Liver (tissue), 10 donors: ENCODE measurements at places on chromosomes 3 and 15.

DNA sequence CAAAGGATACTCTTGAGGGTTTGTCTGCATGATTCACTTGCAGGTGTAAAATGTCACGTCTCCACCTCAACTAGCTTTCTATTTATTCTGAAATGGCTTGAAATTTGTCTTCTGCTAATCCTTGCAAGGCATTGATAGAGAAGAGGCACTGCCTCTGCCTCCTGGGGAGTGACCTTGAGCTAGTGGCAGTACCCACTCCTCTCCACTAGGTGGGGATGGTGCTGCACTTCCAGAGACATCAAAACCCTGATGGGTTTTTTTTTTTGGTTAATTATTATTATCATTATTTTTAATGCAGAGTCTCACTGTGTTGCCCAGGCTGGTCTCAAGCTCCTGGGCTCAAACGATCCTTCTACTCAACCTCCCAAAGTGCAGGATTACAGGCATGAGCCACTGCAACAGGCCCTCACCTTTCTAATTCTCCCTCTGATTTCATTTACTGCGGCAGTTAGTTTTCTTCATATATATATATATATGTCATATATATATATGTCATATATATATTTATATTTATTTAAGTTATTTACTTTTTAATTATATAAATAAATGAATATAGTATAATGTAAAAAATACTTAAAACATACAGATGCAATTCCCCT, 117.6 kb upstream of the EIF1B start:
- H3K27ac ChIP-seq = no peak overlapping the region
- peak; percentile 53 for DNase-seq
- no peaks in the 10 kb centered on the region for H3K27me3 ChIP-seq
- H3K4me3 ChIP-seq = no peak overlapping the region

GRCh38 chr15:81809543-81809942, 236.3 kb downstream of the MEX3B start:
- no peak overlapping the region for H3K27ac ChIP-seq
- H3K36me3 ChIP-seq = no peaks in the 10 kb centered on the region
- H3K27me3 ChIP-seq = no peaks in the 10 kb centered on the region
- H3K4me1 ChIP-seq = no peaks in the 10 kb centered on the region
- H3K4me3 ChIP-seq = no peak overlapping the region

DNA sequence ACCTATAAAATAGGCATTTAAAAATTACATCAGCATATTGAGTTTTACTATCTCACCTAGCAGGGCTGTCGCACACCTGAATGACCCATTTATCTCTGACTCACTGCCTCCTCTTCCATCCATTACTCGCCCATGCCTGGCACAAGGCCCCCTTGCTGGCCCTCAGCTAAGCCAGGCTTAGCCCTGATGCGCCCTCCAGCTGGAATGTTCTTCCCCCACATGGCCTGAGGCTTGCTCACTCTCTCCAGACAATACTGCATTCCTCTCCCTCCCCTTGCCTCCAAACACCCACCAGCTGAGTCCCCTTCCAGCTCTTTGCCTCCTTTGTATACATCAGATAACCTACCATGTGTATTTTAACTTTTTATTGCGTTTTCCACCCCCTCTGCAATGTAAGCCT, 7.2 kb downstream of the SH3BP5 start:
- H3K27me3 ChIP-seq = no peaks in the 10 kb centered on the region
- H3K36me3 ChIP-seq = no peaks in the 10 kb centered on the region
- peak overlapping the region; percentile 78 for H3K27ac ChIP-seq
- DNase-seq = no peak

GRCh38 chr15:57550640-57551039, 41.1 kb upstream of the MYZAP start:
- H3K36me3 ChIP-seq = peaks cover 49% of the 10 kb centered on the region
- H3K27ac ChIP-seq = no peak overlapping the region
- H3K4me1 ChIP-seq = no peaks in the 10 kb centered on the region
- H3K27me3 ChIP-seq = no peaks in the 10 kb centered on the region
- H3K4me3 ChIP-seq = no peak overlapping the region
- DNase-seq = no peak

DNA sequence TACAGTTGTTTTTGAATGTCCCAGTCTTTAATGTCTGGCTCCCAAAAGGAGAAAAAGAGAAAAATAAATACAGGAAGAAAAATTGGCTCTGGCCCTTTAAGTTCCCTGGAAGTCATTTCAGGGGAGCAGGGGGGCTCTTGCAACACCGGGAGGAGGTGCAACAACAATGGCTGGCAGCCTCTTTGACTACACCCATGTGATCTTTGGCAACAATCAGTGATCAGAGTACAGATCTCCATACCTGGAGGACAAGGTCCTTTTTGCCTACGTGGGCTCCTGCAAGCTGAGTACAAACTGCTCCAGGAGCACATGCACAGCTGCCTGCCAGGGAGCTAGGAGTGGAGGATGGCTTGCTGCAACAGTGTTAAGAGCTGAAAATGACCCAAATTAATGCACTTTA, 63.9 kb downstream of the GLCE start:
- H3K4me3 ChIP-seq = no peak overlapping the region
- H3K27ac ChIP-seq = peak overlapping the region; percentile 67
- H3K36me3 ChIP-seq = no peaks in the 10 kb centered on the region
- peaks cover 23% of the 10 kb centered on the region for H3K4me1 ChIP-seq
- peak; percentile 45 for DNase-seq
- no peaks in the 10 kb centered on the region for H3K27me3 ChIP-seq

- no peaks in the 10 kb centered on the region for H3K4me1 ChIP-seq
- no peaks in the 10 kb centered on the region for H3K36me3 ChIP-seq
- no peak for DNase-seq
- no peak overlapping the region for H3K27ac ChIP-seq
- H3K27me3 ChIP-seq = no peaks in the 10 kb centered on the region
- H3K4me3 ChIP-seq = no peak overlapping the region
These were observed 327.6 kb downstream of the GRM7 start for GRCh38 chr3:7188551-7188950.

GRCh38 chr15:75360391-75360790, 8.0 kb downstream of the MAN2C1 start:
- no peak overlapping the region for H3K27ac ChIP-seq
- H3K36me3 ChIP-seq = peaks cover 51% of the 10 kb centered on the region
- H3K4me1 ChIP-seq = no peaks in the 10 kb centered on the region
- no peak overlapping the region for H3K4me3 ChIP-seq
- no peak for DNase-seq
